ENCODE measurements at places on chromosomes 1 and 21.

DNA sequence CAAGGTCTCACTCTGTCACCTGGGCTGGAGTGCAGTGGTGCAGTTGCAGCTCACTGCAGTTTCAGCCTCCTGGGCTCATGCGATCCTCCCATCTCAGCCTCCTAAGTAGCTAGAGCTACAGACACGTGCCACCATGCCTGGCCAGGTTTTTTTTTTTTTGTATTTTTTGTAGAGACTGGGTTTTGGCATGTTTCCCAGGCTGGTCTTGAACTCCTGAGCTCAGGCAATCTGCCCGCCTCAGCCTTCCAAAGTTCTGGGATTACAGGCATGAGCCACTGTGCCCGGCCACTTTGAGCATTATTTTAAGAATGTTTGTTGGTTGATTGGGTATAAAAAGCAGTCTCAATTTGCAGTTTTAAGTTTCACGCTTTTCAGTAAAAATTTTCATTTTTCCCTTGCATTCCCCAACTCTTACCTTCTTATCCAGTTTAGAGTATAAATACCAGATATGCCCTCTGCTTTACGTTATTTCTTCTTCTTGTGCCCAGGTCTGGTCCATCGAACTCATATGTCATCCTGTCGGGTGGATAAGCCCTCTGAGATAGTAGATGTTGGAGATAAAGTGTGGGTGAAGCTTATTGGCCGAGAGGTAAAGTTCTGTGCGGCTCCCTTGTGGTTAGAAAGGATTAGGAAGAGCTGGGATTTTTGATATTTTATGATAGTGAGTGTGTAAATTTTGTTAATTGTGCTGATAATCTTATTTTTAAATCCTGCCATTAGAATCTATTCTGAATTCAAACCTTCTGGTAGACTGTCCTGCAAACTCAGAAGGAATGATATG lies 36.0 kb downstream of the FABP3 start:
- no peak for DNase-seq

DNA sequence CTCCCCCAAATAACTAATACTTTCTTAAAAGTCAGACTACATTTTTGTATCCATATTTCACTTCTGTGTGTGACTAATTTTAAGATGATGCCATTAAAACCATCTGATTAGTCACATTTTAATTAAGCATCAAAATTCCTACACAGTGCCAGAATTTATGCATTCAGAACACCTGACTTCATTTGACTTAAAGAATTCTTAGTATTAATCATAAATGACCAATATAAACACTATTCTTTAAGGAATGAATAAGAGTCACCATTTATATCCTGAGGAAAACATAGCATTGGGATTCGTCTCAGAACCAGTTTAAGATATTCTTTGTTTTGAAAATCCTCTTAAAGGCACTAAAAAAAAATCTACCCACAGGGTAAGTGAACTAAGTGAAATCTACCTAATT lies 37.0 kb downstream of the TM2D1 start:
- no peak for DNase-seq

DNA sequence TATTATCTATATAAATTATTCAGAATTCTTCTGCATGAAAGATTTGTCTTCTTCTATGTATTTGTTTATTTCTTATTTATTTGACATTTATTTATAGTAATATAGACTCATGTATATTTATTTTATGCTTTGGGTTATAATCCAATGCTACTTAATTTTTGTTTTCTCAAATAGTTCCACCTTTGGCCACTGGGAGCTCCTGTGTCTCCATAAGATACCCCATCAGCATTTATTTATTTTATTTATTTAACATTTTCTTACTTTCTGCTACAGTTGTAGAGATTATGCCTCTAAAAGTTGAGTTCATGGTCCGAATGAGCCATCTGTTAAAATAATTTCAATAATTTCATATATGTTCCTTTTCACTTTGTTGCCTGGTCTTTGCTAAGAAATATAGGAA lies 289.4 kb downstream of the ADGRL2 start:
- no peak for DNase-seq

GRCh38 chr1:185719021-185719420 lies 15.2 kb upstream of the HMCN1 start:
- peak; percentile 82 for DNase-seq

GRCh38 chr1:118340928-118341910 lies 156.2 kb upstream of the SPAG17 start:
- no peak for DNase-seq

- no peak for DNase-seq
Measured at GRCh38 chr21:14591882-14592281, 45.8 kb upstream of the SAMSN1 start.

- DNase-seq: no peak
Measured at GRCh38 chr1:1291548-1292441, 11.6 kb downstream of the SCNN1D start.

DNA sequence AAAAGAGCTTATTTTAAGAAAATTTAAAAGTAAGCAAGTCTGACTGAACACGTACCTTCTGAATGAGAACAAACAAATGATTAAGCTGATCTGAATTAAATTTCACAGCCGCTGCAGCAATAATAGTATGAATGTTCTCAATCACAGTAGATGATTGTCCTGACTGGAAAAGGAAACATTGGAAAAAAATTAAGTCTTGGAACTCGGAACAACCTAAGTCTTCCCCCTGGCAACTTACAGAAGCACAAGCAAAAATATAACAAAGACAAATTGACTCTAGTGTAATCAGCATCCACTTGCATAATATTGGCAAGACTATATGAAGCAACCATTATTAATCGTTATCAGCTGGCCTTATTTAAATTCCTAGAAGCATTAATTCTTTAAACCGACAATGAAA lies 60.5 kb downstream of the USP24 start:
- no peak for DNase-seq

DNA sequence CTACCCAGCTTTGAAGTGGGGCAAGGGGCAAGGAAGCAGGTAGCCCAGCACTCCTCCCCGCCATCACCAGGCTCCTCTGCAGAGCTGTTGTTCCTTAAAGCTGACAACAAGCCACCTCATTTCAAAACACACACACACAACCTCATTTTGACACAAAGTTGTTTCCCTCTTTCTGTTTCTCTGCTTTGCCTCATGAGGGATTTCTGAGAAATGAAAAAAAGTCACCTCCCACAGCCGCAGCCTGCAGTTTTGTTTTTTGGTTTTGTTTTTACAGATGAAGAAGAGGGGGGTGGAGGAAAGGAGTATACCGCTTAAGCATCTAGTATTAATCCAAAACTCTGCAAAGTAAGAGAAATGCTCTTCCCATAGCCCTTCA lies 12.1 kb downstream of the MCL1 start:
- no peak for DNase-seq

DNA sequence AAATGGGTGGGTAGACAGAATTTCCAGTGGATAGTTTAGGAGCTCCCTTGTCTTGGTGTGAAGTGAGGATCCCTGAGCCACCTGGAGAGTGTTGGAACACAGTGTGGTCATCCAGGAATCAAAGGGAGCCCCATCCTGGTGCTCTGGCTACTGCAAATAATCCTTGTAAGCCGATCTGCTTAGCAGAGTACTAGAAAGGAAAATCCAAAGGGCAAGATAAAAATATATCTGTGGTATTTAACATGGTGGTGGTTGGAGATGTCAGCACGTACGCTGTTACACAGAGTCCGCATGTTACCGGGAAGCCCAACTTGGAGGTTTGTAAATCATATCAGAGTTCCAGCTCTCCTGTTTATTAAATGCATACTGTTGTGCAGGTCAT lies 39.0 kb downstream of the VANGL1 start:
- no peak for DNase-seq

DNA sequence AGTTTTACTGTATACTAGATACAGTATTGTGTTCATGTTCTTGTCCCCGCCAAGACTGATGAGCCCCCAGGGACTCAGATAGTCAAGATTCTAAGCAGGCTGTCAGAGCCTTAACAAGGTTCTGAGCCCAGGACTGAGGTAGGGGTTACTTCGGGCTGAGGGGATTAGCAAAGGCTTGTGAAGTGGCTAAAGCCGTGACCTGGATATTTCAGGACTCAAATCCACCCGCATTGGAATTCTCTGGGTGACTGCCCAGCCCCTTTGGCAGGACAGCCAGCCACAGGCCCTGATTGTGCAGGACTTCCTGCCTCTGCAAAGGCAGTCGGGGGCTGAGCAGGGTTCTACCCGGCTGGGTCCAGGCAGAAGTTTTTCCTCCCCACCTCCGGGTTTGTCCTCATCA lies at the start of gene PLA2G5:
Gene PLA2G5, plus strand, starts transcription at position 321 of the 400 bp plus-strand sequence. CDS start 14,637 bp downstream, outside the sequence.
- DNase-seq: no peak

DNA sequence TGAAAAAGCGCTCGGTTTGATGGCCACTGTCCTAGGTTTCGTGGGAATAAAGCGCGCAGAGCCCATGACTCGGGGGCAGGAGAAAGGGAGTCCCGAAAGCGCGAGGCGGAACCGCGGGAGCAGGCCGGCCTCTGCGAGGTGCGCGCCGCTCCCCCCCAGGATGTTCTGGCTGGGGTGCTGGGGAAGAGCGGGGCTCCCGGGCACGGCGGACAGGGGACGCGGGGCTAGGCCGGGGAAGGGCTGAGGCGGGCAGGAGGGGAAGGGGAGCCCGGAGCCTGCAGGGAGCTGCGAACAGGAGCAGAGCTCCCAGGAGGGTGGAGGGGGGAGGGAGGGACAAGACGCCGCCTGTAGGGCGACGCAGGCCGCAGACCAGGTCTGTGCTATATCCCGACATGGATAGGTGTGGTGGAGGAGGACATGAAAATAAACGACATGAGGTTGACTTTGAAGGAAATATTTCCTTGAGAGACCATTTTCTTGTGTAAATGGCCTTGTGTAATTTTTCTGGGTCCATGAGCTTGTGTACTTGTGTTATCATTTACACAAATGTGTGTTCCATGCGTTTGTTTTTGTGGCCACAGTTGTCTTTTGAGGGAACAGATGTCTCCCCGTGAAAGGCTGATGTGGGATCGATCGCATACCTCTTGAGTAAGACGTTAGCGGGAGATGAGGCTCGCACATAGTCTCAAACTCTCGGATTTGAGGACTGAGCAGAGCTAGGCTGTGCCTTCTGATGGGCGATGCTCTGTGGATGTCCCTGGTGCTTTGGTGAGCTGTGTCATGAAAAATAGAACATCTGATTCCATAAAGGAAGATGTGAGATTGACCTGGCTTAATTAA lies 1.3 kb downstream of the PCNT start:
- DNase-seq: peak; percentile 29

DNA sequence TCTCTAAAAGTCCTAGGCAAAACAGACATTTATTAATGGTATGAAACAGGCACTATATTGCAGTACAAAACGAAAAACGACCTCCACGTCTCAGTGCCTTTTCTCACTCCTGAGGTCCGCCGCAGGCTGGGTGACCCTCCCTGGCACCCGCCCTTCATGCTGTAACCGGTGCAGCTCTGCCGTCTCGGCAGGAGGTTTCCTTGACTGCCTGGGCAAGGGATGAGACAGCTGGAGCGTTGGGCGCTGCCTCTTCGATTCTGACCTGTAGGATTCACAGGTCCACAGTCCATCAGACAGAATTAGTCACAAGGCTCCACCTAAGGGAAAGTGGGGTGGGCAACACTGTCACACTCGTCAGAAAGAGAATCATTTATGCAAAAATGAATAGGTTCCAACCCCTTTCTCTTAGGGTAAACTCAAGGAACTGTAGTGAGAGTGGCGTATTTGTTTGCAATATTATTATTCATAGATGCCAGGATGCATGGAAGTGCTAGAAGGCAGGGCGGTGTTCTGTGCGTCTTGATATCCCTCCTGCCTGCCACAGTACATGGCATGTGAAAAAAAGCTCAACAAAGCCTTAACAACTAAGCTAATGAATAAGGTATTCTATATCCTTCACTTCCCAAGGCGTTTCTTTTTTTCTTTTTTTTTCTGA lies 23.5 kb upstream of the ZBTB18 start:
- no peak for DNase-seq

GRCh38 chr1:90778486-90778885 lies 61.4 kb upstream of the BARHL2 start:
- no peak for DNase-seq

DNA sequence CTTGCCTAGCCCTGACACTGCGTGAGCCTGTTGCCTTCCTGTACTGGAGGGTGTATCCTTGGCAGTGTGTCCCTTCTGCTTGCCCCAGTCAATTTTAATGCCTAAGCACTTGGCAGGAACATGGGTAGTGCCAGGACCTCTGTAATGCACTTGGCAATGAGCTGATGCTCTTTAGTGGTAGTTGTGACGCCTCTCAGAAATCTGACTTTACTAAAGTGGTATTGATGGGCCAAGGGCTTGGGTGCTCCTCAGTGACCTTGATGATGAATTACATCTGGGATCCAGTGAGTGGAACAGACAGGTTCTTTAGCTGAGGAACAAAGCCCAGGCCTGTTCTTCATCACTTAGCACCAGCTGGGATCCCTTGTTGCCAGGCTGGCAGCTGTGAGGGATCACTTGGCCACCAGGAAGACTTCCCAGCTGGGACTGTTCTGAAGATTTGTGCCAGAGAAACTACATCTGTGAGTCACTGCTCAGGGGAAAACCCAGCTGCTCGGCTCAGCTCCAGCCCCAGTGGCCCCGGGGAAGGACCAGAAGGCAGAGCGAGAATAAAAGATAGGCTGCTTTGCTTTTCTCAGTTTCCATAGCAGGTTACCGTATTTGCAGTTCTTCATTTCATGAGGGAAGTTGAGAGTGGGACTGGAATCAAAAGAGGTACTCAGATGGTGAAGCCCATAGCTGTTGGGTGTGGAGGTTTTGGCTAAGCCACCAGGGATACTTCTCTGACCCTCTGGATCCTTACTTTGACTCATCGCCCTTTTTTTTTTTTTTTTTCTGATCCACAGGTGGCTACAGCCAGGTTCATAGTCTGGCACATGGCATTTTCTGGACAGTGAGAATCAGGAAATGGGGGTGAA lies 28.5 kb upstream of the KCNA2 start:
- DNase-seq: no peak

DNA sequence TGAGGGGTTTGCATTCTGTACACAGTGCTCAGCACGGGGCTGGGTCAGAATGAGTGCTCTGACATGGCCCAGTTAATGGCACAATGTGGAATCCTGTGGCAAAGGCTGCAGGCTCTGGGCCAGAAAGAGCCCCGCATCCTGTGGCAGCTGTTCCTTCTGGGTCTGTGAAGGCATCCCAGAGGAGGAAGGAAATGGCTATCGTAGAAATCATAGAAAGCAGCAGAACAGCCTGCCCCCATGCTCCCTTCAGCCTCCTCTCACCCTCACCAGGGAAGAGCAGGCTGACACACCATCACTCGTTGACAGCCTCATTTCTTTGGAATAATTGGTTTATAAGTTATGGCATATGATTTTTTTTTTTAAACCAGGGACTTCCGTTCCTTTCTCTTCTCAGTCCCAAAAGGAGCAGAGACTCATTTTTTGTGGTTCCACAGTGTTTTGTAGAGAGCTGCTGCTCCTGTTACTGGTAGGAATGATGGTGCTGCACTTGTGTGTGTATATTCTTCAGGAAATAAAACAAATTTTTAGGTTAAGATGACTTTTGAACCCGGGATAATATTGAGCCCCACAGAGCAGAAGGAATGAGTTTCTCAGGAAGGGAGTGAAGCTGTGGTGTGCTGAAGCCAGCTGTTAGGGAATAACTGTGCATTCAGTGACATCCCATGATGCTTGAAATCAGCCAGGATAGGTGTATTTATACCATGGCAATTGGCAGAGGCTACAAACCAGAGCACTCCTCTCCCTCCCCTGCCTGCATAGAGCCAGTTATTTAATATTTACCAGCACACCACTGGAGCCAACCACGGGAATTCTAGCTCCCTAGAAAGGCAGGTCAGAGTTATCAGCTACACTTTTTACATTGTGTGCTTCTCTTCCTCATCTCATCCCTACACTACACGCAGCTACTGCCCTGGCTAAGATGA lies 32.0 kb downstream of the PLXNA2 start:
- DNase-seq: no peak
